Activated CD4-positive, alpha-beta T cell treated with anti-CD3 and anti-CD28 coated beads, Interleukin-2, amount 10 ng/mL, durations not matched to agents 24 days and 14 days (primary cell): ENCODE measurements at places on chromosomes 7 and 10. TPM values are rescaled to one million over a fixed set of nuclear protein-coding genes. Genes with fewer than 3 reads are reported as not detected.
A peak's percentile ranks its signal among the peaks of the same experiment; 100 is the strongest.

DNA sequence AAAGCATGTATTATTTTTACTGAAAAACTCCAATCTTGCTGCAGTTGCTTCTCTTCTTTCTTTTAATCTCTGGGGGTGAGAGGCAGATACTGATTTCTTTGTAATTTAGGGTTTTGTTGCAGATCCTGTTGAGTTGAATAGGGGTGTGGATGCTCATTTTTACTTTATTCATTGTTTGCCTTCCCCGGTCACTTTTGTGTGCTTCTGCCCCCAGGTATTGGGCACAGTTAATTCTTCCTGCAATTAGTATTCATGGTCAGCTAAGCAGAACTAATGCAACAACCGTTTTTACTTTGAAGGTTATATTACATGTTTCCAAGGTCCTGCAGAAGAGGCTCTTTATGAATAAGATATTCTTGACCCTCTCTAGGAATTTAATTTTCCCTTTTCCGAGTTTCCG is 96.4 kb downstream of the BUB3 start:
- no peak overlapping the region for H3K4me3 ChIP-seq
- no peak overlapping the region for H3K27ac ChIP-seq
- no peaks in the 10 kb centered on the region for H3K4me1 ChIP-seq
- DNase-seq: no peak
- H3K27me3 ChIP-seq: no peaks in the 10 kb centered on the region
- H3K36me3 ChIP-seq: no peaks in the 10 kb centered on the region

DNA sequence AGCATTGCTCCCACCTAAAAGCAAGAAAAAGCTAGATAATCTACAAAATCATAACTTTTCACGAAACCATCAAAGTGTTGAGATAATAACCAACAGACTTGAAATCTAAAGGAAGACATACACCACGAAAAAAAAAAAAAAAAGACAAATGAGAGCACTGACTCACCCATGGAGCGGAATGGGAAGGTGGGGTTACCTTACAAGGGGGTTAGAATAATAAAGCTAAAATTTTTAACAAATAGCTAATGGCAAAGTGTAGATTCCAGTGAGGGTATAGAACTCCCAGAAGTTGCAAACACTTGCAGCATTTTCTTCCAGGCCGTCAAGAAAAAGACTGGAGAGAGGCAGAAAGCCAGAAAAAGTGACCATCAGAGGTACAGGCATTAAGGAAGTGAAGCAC is 27.2 kb downstream of the IPMK start:
- H3K4me1 ChIP-seq: peaks cover 39% of the 10 kb centered on the region
- DNase-seq: no peak
- no peak overlapping the region for H3K27ac ChIP-seq
- no peak overlapping the region for H3K4me3 ChIP-seq
- no peaks in the 10 kb centered on the region for H3K27me3 ChIP-seq

GRCh38 chr7:2617325-2617905 is 14.4 kb upstream of the TTYH3 start:
- H3K27ac ChIP-seq: no peak overlapping the region
- no peaks in the 10 kb centered on the region for H3K4me1 ChIP-seq
- no peak for DNase-seq
- no peaks in the 10 kb centered on the region for H3K27me3 ChIP-seq
- H3K36me3 ChIP-seq: no peaks in the 10 kb centered on the region

GRCh38 chr10:47288916-47289495 is 11.0 kb upstream of the GDF10 start:
- H3K4me1 ChIP-seq: peaks cover 19% of the 10 kb centered on the region
- no peak overlapping the region for H3K4me3 ChIP-seq
- no peak for DNase-seq
- peaks cover 7% of the 10 kb centered on the region for H3K27me3 ChIP-seq
- no peak overlapping the region for H3K27ac ChIP-seq

- no peaks in the 10 kb centered on the region for H3K4me1 ChIP-seq
- no peak overlapping the region for H3K27ac ChIP-seq
- no peak overlapping the region for H3K4me3 ChIP-seq
- no peaks in the 10 kb centered on the region for H3K27me3 ChIP-seq
These were observed 1456.1 kb downstream of the GATA3 start for GRCh38 chr10:9510626-9511025.

DNA sequence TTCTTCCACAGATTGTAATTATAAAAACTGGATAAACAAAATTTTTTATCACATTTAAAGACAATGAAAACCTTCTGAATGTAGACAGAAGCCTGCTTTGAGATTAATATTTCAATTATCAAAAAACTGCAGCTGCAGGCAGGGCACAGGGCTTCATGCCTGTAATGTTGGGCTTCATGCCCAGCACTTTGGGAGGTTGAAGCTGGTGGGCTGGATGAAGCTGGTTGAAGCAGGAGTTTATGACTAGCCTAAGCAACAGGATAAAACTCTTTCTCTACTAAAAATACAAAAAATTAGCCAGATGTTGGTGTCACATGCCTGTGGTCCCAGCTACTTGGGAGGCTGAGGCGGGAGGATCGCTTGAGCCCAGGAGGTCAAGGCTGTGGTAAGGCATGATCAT is 41.2 kb downstream of the PDZD8 start:
- no peak for DNase-seq
- no peak overlapping the region for H3K4me3 ChIP-seq
- H3K27ac ChIP-seq: no peak overlapping the region
- H3K27me3 ChIP-seq: no peaks in the 10 kb centered on the region

DNA sequence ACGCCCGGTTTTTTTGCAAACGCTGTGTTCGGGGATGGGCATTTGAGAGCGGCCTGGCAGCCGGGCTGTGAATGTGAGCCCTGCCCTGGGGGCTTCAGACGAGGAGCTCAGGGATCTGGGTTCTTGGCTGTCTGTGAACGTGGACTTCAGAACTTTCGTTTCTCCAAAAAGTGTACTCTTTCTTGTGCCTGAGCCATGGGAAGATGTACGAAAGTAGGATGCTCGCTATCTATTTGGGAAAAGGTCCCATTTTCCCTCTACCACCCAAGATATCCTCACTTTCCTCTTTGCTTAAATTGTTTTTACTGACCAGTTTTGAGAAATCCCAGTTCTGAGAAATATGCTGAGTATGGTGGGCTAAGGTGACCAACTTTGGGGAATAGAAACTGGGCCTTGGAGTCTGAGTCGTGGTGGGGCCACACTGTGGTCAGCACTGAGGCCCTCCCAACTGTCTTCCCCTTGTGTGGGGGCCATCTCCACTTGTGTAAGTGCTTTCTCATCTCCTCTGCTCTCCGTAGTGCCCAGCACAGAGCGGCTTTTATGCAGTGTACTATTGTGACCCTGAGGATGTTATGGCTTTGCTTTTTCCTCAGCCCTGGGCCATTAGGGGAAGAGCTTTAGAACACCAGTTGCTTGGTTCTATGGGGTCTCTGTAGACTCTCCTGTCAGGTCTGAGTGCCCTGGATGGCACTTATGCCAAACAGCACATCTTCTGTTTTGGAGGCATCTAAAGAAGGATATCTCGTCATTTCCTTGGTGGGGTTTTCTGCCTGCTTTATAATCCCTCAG is 918 bp downstream of the DBNL start:
- H3K27me3 ChIP-seq: no peaks in the 10 kb centered on the region
- peaks cover 48% of the 10 kb centered on the region for H3K4me1 ChIP-seq
- DNase-seq: no peak
- peak overlapping the region; percentile 88 for H3K27ac ChIP-seq

GRCh38 chr7:82805527-82805960 is 357.1 kb downstream of the PCLO start:
- no peak overlapping the region for H3K4me3 ChIP-seq
- DNase-seq: no peak
- H3K36me3 ChIP-seq: no peaks in the 10 kb centered on the region
- H3K27me3 ChIP-seq: no peaks in the 10 kb centered on the region
- no peaks in the 10 kb centered on the region for H3K4me1 ChIP-seq
- no peak overlapping the region for H3K27ac ChIP-seq

DNA sequence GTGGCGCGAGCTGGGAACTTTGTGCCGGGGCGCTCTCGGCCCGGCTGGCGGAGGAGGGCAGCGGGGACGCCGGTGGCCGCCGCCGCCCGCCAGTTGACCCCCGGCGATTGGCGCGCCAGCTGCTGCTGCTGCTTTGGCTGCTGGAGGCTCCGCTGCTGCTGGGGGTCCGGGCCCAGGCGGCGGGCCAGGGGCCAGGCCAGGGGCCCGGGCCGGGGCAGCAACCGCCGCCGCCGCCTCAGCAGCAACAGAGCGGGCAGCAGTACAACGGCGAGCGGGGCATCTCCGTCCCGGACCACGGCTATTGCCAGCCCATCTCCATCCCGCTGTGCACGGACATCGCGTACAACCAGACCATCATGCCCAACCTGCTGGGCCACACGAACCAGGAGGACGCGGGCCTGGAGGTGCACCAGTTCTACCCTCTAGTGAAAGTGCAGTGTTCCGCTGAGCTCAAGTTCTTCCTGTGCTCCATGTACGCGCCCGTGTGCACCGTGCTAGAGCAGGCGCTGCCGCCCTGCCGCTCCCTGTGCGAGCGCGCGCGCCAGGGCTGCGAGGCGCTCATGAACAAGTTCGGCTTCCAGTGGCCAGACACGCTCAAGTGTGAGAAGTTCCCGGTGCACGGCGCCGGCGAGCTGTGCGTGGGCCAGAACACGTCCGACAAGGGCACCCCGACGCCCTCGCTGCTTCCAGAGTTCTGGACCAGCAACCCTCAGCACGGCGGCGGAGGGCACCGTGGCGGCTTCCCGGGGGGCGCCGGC is 870 bp downstream of the FZD1 start:
- DNase-seq: peak; percentile 78
- H3K36me3 ChIP-seq: no peaks in the 10 kb centered on the region
- peaks cover 44% of the 10 kb centered on the region for H3K27me3 ChIP-seq
- peak overlapping the region; percentile 89 for H3K4me3 ChIP-seq
- peak overlapping the region; percentile 43 for H3K27ac ChIP-seq
- peaks cover 11% of the 10 kb centered on the region for H3K4me1 ChIP-seq

DNA sequence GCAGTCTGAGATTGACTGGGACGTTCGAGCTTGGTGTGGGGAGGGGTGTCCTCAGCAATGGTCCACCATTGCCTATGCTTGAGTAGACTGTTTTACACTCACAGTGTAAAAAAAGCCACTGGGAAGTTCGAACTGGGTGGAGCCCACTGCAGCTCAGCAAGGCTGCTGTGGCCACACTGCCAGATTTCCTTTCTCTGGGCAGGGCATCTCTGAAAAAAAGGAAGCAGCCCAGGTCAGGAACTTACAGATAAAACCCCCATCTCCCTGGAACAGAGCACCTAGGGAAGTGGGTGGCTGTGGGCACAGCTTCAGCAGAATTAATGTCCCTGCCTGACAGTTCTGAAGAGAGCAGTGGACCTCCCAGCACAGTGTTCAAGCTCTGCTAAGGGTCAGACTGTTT is 80.3 kb downstream of the BICC1 start:
- no peaks in the 10 kb centered on the region for H3K27me3 ChIP-seq
- no peak for DNase-seq
- no peak overlapping the region for H3K4me3 ChIP-seq
- H3K4me1 ChIP-seq: no peaks in the 10 kb centered on the region
- no peak overlapping the region for H3K27ac ChIP-seq

DNA sequence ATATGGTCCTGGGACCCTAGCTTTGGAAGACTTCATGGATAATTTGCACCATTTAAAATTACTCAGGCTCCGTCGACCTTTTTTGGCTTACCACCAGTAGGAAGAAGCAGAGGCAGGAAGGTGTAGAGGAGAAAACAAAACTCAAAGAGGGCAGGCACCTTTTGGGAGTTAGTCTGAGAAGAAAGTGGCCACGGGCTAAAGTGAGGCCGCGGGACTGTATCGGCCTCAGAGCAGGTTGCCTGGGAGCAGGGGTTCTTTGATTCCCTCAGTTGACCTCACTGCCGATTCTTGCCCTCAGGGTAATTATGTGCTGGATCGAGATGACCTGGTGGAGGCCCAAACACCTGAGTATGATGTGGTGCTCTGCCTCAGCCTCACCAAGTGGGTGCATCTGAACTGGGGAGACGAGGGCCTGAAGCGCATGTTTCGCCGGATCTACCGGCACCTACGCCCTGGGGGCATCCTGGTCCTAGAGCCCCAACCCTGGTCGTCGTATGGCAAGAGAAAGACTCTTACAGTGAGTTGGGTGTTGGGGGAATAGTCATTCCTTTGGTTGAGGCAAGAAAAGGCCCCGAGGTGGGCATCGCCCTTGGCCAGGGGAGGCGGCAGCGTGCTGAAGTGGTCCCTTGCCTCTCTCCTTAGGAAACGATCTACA is 3.1 kb downstream of the MEPCE start:
- peak overlapping the region; percentile 17 for H3K27ac ChIP-seq
- H3K27me3 ChIP-seq: peaks cover 7% of the 10 kb centered on the region
- peak overlapping the region; percentile 95 for H3K4me3 ChIP-seq
- H3K4me1 ChIP-seq: peaks cover 55% of the 10 kb centered on the region

DNA sequence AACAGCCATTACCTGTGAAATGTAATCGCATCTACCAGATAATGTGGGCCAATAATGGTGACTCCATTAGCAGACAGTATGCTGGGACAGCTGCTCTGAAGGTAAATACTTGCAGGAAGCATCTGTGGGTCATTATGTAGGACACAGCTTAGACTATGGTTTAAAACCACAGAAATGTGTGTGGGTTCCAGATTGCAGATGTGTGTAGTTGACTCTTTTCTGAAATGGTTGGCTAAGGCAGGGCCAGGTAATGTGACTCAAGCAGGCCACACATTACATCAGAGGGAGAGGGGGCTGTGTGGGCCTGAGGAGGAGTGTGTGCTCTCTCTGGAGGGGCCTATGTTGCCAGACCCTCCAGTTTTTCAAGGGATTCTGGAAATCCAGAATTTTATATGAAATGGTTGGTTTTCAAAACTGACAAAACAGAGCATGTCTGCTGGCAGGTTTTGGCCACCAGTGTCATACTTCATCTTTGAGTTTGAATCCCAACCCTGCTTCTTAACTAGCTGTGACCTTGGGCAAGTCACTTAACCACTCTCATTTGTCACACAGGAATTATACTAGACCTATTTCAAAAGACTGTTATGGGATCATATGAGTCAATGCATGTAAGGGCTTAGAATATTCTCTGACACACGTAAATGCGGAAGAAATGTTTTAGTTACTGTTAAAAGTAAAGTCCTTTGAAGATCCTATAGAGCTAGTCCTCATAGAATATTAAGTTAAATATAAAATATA is 64.5 kb downstream of the MCMBP start:
- peaks cover 15% of the 10 kb centered on the region for H3K36me3 ChIP-seq
- H3K4me3 ChIP-seq: no peak overlapping the region
- no peaks in the 10 kb centered on the region for H3K27me3 ChIP-seq

DNA sequence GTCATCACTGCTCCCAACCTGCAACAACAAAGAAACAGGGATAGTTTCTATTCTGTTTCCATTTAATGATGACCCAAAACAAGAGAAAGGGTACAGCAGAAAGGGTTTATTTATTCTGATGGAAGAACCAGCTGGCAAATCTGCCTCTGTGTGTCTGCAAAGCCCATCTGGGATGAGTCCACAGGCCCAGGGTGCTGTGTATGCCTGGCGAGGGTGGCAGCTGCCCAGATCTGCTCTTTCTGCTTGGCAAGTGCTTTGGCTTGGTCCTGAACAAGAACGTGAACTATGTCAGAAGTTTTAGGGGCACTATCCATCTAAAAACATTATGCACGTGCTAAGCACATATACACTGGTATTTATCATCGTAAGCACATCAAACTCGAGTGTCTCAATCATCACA is 333.8 kb downstream of the CXCL12 start:
- H3K27ac ChIP-seq: no peak overlapping the region
- H3K36me3 ChIP-seq: no peaks in the 10 kb centered on the region
- peaks cover 13% of the 10 kb centered on the region for H3K27me3 ChIP-seq
- H3K4me3 ChIP-seq: no peak overlapping the region
- no peaks in the 10 kb centered on the region for H3K4me1 ChIP-seq
- DNase-seq: no peak

Gene MAPK8
- total RNA-seq: 46.2 and 46.4 TPM in 2 replicates

Gene CTAGE6
- 0.52 and 1.5 TPM in 2 replicates for total RNA-seq

Gene PNLIPRP1
- not detected in 2 replicates for total RNA-seq

Gene RADIL
- total RNA-seq: 0.14 and 0.26 TPM in 2 replicates

Gene SGCE
- 0.38 TPM in 1 of 2 replicates, not detected in the other for total RNA-seq

Gene NRF1
- total RNA-seq: 22.3 and 23.2 TPM in 2 replicates

Gene ZNF33A
- total RNA-seq: 17.8 and 19.0 TPM in 2 replicates

Gene SDK1
- 0.14 and 0.16 TPM in 2 replicates for total RNA-seq

Gene ADRB1
- total RNA-seq: not detected in 2 replicates

Gene SORBS1
- 0.66 and 0.77 TPM in 2 replicates for total RNA-seq
